ENCODE measurements at places on chromosomes 2 and 18.

- no peak for DNase-seq
Observed at GRCh38 chr2:231810905-231811304, 24.7 kb downstream of the COPS7B start.

GRCh38 chr18:74114116-74114515 is 33.5 kb downstream of the FBXO15 start:
- DNase-seq, result no peak

DNA sequence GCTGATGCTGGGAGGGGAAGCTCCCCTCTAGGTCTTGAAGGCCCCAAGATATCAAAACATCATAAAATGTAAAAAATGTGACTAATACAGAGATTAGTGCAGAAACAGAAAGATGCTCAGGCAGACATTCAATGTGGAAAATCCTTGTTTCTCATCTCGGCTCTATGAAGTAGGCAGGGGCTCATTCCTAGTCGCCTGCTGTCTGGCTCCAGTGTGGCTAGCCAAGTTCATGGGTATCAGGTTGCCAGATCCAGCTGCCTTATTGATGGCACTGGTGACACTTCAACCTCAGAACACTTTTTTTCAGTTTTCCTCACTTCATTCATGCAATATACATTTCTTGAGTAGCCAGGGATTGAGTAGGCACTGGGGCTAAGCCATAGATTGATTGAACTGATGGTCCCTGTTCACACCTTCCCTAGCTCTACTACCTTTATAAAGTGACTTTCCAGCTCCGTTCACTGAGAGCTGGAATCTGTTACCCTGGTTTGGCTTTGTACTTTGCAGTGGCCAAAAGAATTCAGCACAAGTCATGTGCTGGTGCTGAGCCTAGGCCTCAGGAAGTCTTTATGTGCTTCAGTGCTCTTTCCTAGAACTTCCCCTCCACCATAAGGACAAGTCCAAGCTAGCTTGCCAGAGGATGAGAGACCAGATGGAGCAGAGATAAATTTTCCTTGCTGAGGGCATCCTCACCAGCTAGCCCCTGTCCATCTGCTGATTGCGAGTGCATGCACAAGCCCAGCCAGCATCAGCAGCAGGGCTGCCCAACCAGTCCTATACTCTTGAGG is 373.6 kb upstream of the ST6GAL2 start:
- DNase-seq, result no peak

GRCh38 chr18:47795434-47795814 is 135.0 kb downstream of the SMAD2 start:
- no peak for DNase-seq

DNA sequence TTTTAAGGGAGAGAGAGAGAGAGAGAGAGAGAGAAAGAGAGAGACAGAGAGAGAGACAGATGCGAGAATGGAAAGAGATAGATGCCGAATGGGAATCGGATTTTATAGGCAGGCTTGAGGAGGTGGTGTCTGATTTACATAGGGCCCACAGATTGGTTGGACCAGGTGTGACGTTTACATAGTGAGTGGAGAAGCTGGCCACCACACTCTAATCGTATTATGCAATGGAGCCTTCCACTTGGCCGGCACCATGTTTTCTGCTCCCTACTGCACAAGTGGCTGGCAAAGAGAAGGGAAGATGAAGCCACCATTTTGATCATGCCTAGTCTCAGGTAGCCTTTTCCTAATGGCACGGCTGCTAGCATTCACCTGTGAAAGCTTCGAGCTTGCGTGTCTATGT is 33.9 kb downstream of the CD8B2 start:
- DNase-seq, result no peak

GRCh38 chr2:128654408-128654807 is 335.7 kb upstream of the HS6ST1 start:
- DNase-seq, result no peak

DNA sequence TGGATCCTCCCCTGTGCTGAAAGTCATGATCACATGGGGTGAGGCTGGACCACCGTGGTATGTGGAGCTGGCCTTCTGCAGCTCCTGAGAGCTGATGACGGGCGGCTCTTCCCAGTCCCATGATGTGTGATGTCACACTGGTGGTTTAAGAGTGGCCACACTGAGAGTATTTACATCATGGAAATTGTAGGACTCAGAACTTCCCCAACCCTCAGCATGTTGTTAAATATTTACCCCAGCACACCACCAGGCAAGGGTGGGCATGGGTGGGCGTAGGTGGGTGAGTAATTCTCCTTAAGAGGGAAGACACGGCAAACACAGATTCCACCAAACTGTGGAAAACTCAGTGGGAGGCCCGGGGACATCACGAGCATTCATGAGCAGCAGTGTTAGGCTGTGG is 106.8 kb downstream of the ALPK2 start:
- DNase-seq, result no peak

GRCh38 chr2:204686406-204686805 is 141.1 kb downstream of the PARD3B start:
- no peak for DNase-seq

DNA sequence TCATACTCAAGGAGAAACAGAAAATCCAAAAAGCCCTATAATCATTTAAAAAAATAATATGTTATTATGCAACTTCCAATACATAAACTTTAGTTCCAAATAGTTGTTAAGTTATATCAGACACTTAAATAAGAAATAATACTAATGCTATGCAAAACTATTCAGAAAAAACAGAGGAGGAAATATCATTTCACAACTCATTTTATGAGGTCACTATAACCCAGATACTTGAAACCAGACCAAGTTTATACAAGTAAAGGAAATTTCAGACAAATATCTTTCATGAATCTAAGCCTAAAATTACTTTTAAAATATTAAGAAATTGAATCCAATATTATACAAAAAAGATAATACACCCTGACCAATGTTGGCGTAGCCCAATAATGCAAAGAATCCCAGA is 260.8 kb downstream of the CD226 start:
- no peak for DNase-seq

- DNase-seq, result no peak
Observed at GRCh38 chr2:176729706-176730569, 460.7 kb downstream of the MTX2 start.

DNA sequence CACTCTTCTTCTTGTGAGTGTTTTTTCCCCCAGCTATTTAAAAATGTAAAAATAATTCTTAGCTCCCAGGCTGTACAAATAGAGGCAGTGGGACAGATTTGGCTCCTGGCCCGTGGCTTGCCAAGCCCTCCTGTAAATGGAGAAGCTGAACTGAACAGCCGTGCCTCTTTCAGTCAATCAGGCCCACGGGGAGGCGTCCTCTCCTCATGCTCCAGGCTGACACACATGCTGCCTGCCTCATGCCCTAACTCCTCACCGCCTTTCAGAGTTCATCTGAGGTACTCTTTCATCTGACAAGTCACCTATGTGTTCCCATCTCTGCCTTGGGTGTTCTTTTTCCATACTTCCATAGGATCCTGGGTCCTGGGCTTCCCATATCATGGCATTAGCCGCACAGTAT is 58.9 kb downstream of the BMP10 start:
- DNase-seq, result no peak

DNA sequence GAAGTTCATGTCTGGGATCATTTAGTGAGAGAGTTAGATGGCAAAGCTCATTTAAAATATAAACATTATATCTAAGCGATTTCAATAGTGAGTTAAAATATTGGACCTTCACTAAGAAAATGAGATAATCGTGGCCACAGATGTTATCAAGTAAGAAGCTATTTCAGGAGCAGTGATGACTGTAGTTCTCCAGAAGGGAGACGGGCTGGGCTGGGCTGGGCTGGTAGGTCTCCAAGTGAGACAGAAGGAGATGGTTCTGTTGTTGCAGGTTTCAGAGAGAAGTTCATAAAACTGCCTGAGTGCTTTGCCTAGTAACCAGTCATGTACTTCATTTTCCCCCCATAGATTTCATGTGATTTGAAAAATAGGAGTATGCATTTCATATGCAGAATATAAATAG is 130.1 kb upstream of the DAPL1 start:
- DNase-seq, result no peak

- DNase-seq, result no peak
Observed at GRCh38 chr2:117432746-117433145, 381.7 kb upstream of the DDX18 start.

DNA sequence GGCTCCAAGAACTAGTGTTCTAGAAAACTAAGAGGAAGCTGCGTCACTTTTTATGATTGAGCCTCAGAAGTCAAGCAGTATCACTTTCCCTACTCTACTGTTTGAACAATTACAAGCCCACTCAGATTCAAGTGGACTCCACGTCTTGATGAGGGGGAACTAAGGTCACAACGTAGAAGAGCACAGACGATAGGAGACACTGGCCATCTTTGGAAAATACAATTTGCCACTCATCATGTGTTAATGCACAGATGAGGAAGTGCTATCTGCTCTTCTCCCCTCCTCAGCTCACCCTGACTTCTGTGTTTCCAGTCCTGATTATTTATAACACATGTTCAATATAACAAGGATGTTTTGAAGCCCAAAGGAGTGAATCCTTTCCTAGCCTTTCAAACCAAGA is 76.1 kb upstream of the CYP1B1 start:
- DNase-seq, result no peak

DNA sequence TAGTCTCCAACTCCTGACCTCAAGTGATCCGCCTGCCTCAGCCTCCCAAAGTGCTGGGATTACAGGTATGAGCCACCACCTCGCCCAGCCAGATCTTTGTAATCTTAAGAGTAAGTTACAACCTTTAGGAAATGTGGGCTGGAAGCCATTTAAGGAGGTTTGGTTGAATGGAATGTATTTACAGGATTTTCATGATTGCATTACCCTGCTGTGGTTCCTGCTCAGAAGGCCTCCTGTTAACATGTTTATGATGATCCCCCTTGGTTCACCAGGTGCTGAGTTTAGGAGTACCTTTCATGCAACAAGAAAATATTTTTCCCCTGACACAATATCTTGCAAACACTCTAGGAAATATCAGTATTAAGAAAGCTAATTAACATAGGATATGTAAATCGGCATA is 187.4 kb upstream of the SH3BP4 start:
- DNase-seq, result no peak

GRCh38 chr2:130154773-130155765 is 10.2 kb upstream of the CCDC74B start:
- DNase-seq, result no peak

- no peak for DNase-seq
Observed at GRCh38 chr2:199830531-199830930, 20.5 kb downstream of the FTCDNL1 start.

- DNase-seq, result no peak
Observed at GRCh38 chr18:45402485-45403056, 212.7 kb upstream of the SLC14A2 start.

DNA sequence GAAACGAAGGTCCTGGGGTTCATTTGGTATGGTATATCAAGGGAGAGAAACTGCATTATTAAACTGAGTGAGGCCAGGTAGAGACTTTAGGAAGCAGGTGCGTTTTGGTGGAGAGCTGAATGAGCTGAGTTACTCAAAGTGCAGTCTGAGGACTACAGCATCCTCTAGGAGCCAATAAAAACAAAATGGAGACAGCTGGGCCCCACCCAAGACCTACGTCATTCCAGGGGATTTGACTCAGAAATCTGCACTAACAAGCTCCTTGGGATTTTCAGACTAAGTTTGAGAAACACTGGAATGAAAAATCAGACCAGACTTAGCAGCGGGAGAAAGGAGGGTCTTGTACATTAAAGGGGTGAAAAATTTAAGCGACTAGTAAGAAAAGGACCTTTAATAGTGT is 131.5 kb downstream of the UXS1 start:
- DNase-seq, result no peak

DNA sequence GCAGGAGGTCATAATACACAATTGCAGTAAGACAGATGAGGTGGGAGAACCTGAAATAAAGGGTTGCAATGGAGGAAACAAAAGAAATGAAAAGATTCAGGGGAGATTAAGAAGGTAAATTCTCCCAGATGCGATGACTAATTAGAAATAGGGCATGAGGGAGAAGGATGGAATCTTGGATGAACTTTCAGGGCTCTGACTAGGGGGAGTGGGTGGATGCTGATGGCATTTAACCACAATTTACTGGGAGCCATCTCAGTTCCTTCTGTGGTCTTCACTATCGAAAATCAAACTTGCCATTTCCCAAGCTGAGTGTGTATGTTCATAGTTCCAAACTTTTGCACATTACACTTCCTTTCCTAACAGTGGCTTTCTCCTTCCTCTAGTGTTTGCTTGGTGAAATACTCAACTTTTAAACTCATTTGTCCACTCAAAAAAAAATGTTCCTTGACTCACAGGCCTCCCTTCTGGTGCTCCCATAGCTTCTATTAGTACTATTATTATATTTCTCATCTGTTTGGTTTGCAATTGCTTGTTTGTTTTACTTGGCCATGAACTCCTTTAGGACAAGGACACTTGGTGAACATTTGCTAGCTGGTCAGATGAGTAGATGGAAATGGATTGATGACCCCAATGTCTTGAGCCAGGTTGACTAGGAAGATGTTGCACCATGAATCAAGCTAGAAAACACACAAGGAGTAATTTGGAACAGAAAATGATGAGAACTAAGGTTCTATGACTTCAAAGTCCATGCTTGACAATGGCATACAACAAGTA is 178.5 kb downstream of the DIS3L2 start:
- DNase-seq, result no peak

DNA sequence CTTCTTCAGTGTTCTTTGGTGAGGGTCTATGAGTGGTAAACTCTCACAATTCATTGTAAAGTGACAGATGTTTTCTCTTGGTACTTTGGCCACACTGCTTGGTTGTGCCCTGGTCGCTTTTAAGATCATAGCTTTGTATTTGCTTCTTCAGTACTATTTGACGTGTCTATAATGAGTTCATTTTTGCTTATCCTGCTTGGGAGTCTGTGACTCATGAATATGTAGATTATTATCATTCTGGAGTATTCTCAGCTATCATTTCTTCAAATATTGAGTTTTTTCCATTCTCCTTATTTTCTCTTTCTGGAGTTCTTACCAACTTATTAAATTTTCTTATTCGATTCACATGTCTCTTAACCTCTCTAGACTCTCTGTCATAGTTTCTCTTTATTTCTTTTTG is 73.0 kb upstream of the HS6ST1 start:
- no peak for DNase-seq

- DNase-seq, result peak; percentile 7
Observed at GRCh38 chr2:62868947-62869346, 163.4 kb downstream of the EHBP1 start.

DNA sequence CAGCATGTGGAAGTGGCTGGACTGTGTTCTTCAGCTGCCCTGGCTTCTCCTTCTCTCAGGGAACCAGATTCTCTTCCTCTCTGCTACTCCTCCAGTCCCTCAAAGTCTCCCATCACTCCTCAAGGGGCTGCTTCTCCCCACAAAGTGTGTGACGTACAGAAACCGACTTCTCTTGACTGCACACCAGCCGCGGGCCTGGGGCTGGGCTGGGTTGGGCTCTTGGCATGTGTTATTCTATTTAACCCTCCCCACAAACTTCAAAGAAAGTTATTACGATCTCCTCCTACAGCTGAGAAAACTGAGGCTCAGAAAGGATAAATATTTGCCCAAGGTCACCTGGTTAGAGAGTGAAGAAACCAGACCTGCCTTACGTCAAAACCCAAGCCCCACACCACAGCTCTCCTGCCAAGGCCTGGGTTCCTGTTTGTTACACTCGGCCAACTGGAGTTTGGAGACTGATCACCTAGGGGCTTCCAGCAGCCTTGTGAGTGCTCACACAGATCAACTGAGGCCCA is 269.0 kb downstream of the TFCP2L1 start:
- DNase-seq, result no peak

GRCh38 chr2:124913868-124914267 is 888.8 kb downstream of the CNTNAP5 start:
- DNase-seq, result no peak

GRCh38 chr2:1512321-1513289 is 99.3 kb downstream of the TPO start:
- DNase-seq, result no peak

GRCh38 chr18:12361770-12362378 is 15.2 kb downstream of the AFG3L2 start:
- DNase-seq, result no peak

Measured in activated CD4-positive, alpha-beta T cell treated with anti-CD3 and anti-CD28 coated beads, Interleukin-2, amount 50 U/mL, for 48 hours (primary cell).